Thyroid gland (tissue), 4 donors: ENCODE measurements at places on chromosomes 4 and X. TPM values are rescaled to one million over a fixed set of nuclear protein-coding genes. Genes with fewer than 3 reads are reported as not detected.

SRPX gene
- 135 TPM for total RNA-seq

PKD2 gene
- total RNA-seq = 49.3 TPM

VCX3A gene
- total RNA-seq = not detected

FAM9B gene
- total RNA-seq = not detected

- DNase-seq = no peak
- no peak overlapping the region for H3K27ac ChIP-seq
- no peaks in the 10 kb centered on the region for H3K4me1 ChIP-seq
- no peak overlapping the region for H3K4me3 ChIP-seq
- H3K27me3 ChIP-seq = no peaks in the 10 kb centered on the region
Measured at GRCh38 chr4:118881512-118882146, 7.0 kb upstream of the SYNPO2 start.

DNA sequence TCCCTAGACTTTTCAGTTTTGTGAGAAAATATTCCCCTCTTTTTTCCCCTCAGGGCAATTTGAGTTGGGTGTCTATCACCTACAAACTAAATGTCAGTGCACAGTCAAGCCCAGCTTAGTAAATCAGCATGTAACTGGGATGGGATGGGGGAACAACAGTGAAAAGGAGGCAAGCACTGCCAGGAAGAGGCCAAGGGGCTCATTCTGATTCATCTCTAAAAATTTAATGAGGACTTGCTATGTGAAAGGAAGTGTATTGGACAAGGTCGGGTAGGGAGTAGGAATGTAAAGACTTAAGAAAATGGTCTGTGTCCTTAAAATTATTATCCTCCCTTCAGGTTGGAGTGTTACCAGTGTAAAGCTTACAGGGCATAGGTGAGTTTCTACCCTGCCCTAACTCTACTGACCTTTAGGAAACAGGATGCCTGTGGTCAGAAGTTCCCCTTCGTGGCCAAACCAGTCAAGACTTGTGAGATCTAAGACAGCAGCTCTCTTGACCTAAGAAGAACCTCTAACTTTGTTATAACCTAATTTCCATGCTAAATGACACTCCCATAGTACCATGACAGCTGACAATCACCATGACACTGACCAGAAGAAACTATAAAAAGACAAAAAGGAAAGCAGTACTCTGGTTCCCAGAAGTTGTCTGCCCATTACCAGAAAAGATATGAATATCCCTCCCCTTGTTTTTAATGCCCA is 194.4 kb upstream of the LDB2 start:
- no peak overlapping the region for H3K4me3 ChIP-seq
- no peaks in the 10 kb centered on the region for H3K4me1 ChIP-seq
- no peak overlapping the region for H3K27ac ChIP-seq
- H3K27me3 ChIP-seq = no peaks in the 10 kb centered on the region

DNA sequence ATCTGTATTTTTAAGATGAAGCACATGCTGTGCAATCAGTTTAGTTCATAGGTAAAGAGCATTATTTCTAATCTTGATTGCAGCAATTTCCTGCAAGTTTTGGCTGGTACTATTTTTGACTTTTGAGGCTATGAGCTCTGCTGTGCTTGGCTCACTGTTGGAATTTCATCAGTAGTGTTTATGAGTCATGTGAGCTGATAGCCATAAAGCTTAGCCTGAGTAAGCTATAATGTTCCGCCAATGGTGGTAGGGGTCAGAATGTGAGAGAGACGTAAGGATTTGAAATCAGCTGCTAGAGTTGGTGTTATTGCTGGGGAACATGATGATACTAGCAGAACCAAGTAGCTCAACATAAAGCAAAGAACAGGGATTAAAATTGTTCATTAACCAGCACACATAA is 590.9 kb upstream of the GNPDA2 start:
- no peak overlapping the region for H3K27ac ChIP-seq
- H3K36me3 ChIP-seq = no peaks in the 10 kb centered on the region
- no peaks in the 10 kb centered on the region for H3K27me3 ChIP-seq
- no peak for DNase-seq
- no peaks in the 10 kb centered on the region for H3K4me1 ChIP-seq

DNA sequence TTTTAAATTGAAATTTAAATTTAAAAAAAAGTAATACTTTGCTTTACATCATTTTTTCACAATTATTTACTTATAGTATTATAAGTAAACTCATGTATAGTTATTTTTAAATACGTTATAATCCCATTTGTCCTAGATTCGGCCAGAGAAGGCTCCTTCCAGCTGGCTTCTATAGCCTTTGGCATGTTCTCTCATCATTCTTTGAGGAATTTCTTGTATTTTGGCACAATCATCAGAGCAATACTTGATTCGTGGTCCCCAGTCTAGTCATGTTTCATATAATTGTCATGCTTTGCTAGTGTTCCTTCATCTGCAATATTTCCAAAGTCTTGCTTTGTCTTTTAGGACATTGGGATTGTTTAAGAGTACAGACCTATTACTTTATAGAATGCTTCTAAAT is 1037.9 kb upstream of the AGA start:
- no peak overlapping the region for H3K4me3 ChIP-seq
- H3K36me3 ChIP-seq = no peaks in the 10 kb centered on the region
- DNase-seq = no peak
- no peak overlapping the region for H3K27ac ChIP-seq
- no peaks in the 10 kb centered on the region for H3K27me3 ChIP-seq

- H3K4me3 ChIP-seq = no peak overlapping the region
- H3K36me3 ChIP-seq = no peaks in the 10 kb centered on the region
- no peaks in the 10 kb centered on the region for H3K4me1 ChIP-seq
- no peaks in the 10 kb centered on the region for H3K27me3 ChIP-seq
- no peak for DNase-seq
Measured at GRCh38 chr4:134126000-134126560, 75.5 kb downstream of the PABPC4L start.

- H3K36me3 ChIP-seq = no peaks in the 10 kb centered on the region
- no peaks in the 10 kb centered on the region for H3K4me1 ChIP-seq
- H3K27me3 ChIP-seq = no peaks in the 10 kb centered on the region
- no peak overlapping the region for H3K27ac ChIP-seq
- no peak for DNase-seq
Measured at GRCh38 chrX:109934434-109934833, 68.5 kb upstream of the TMEM164 start.

- no peaks in the 10 kb centered on the region for H3K27me3 ChIP-seq
- peak overlapping the region; percentile 55 for H3K4me3 ChIP-seq
- no peaks in the 10 kb centered on the region for H3K36me3 ChIP-seq
- no peaks in the 10 kb centered on the region for H3K4me1 ChIP-seq
Measured at GRCh38 chr4:24472514-24473308, 111.6 kb downstream of the DHX15 start.
